ENCODE measurements at places on chromosomes 13 and 19. TPM values are rescaled to one million over a fixed set of nuclear protein-coding genes. Genes with fewer than 3 reads are reported as not detected.

- DNase-seq = no peak
These were observed 19.9 kb downstream of the DPF1 start for GRCh38 chr19:38204096-38204495.

DNA sequence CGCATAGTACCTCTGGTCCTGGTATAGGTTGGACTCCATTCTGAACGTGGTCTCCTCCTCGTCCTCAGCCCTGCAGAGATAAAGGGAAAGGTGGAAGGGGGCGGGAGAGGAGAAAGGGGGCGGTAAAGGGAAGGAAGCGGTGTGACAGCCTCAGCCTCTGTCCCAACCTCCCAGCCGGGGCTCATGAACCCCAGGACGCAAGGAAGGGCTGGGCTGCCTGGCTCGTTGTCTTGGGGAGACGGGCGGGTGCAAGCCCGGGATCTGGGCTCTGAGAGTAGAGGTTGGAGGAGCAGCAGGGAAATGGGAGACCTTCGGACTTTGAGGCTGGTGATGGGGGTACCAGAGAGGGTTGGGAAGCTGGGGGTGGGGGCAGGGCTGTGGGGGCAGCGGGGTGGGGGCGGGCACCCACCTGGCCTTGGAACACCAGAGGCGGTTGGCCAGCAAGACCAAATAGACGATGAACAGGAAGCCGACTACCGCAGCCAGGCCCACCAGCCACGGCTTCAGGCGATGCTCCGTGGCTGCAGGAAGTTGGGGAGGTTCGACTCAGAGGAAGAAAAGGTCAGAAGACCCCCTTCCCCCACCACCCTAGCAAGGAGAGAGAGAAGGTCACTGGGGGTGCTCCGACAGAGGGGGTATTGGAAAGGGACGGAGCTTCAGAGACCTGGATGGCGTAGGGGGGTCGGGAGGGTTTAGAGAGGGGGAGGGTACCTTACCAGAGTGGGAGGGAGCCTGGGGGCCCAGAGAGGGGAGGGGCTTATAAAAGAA, 1.7 kb downstream of the SMIM24 start:
- no peak for DNase-seq

Gene CD22
- total RNA-seq = 0.13 TPM

DNA sequence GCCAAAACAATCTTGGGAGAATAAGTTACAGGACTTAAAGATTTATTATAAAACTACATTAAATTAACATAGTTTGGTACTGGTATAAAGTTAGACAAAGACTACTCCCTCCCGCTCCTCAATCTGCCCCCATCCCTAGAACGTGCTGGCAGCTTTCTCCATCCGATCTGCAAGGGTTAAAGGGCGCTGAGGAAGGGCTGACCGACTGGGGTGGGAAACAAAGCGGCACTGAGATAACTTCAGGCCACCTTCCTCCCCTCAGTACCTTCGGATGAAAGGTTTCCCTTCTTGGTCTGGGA, 790 bp upstream of the SUGT1 start:
- no peak for DNase-seq

- no peak for DNase-seq
These were observed 164.8 kb upstream of the KL start for GRCh38 chr13:32851083-32852069.

Gene SIGLECL1
- not detected for total RNA-seq

- no peak for DNase-seq
These were observed 107.2 kb downstream of the NALCN start for GRCh38 chr13:101309014-101309619.

- DNase-seq = no peak
These were observed 507 bp upstream of the LCP1 start for GRCh38 chr13:46182491-46182877.

Gene ZNF625
- total RNA-seq = 8.3 TPM

GRCh38 chr13:83975655-83976165, 93.4 kb upstream of the SLITRK1 start:
- no peak for DNase-seq

GRCh38 chr13:26498656-26499601, 58.6 kb upstream of the WASF3 start:
- no peak for DNase-seq

Gene S1PR4
- total RNA-seq = 0.63 TPM

Gene RFPL4A
- total RNA-seq = 3.4 TPM

DNA sequence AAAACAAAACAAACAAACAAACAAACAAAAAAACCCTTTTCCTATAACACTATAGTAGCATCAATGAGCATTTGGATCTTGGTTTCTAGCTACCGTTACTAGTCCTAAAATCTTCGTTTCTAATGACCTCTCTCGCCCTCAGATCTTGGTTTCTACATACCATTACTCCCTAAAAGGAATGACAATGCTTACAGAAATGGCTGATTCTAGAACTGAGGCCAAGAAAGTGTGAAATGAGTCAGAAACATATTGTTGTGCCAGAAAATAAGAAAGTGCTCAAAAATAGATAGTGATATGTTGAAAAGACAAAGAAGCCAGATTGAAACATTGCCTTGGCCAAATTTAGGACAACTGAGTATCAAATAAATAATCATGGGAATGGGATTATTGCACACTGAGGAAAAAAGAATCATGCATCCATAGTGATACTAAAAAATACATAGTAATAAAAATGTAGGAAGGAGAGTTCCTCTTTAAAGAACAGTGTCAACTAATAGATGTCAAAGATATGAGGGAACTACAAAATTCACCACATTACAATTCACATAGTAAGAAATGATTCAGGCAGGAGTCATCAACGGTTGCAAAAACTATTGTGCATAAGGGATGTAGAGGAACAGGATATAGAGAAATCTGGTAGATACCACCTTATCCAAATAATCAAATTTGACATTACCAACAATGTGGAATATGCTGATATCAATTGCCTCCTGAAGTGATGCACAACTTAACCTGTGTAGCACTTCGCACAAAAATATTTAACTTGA, 386.6 kb downstream of the DIAPH3 start:
- DNase-seq = no peak

GRCh38 chr13:73212482-73212881, 153.7 kb downstream of the KLF5 start:
- DNase-seq = no peak

DNA sequence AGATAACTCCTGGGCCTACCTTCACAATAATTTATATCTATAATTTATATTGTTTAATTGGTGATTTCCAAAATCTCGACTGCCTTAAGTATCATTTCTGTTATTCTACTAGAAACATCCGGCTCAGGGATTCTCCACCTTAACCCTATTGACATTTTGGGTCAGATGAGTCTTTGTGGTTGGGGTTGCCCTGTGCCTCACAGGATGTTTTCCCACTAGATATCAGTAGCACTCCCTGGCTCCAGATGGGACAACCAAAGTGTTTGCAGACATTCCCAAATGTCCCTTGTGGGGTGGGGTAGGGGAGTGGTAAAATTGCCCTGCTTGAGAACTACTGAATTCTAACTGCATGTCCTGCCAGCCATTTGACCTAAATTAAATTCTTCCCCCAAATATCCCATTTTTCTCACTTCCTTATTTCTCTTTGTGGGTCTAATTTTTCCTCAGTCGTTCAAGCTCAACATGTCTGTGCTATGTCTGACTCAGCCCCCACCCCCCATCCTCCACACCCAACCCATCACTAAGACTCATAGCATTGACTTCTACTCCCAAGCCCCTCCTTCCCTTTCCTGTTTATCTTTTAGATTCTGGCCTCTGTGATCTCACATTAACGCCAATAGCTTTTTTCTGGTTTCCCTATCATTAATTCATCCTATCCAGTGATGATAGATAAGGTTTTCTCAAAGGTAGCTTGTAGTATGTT, 545.1 kb downstream of the EFNB2 start:
- no peak for DNase-seq

DNA sequence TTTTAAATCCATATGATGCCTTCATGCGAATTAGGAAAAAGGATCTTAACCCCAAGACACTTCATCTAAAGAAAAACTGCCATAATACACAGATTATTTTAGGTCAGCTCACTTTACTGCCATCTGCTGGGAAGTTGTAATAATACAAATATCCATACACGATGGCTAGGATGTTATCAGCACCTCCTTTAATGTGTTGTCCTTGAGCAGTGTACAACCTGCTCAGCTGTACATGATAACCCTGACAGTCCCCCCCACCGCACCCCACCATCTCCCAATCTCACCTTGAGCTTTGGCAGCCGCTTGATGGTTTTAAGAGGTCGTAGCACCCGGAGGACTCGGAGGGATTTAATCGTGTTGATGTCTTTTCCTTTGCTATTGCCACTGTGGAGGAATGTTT, 112.2 kb downstream of the IER2 start:
- DNase-seq = peak; percentile 33

DNA sequence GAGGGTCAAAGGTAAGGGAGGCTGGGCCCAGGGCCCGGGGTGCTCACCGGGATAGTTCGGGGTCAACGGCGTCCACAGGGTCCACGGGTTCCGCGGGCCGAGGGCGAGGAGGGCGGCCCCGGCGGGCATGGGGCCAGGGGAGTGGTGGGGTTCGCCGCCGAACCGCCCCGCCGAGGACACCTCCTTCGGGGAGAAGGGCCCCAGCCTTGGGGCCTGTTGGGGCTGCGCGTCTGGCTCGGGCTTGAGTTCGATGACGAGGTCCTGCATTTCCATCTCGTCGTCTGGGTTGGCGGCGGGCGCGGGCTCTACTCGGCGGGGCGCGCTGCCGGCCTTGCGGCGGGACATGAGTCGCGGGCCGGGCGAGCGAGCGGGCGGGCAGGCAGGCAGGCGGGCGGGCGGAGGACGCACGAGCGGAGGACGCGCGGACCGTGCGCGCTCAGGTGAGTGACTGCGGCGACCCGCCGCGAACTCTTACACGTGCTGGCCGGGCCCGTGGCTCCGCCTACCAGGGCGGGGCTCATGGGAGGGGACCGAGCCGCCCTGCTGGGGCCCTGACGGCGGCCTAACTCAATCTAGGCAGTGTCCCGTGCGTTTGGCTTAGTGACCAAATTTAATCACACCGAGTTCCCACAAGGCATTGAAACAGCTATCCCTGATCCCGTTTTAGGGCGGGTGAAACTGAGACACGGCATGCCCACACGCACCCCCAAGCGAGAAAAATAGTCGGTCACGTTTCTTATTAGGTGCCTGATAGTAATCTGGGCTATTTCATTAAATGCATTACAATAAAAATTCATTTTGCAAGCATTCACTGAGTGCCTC, at the start of gene ZNF296:
ZNF296 (minus strand) TSS at position 450 of the 822 bp plus-strand sequence; CDS start at position 345, 105 bp downstream.
- DNase-seq = peak; percentile 64

- peak; percentile 78 for DNase-seq
These were observed 28.4 kb downstream of the SAE1 start for GRCh38 chr19:47158879-47159503.

Gene KASH5
- not detected for total RNA-seq

DNA sequence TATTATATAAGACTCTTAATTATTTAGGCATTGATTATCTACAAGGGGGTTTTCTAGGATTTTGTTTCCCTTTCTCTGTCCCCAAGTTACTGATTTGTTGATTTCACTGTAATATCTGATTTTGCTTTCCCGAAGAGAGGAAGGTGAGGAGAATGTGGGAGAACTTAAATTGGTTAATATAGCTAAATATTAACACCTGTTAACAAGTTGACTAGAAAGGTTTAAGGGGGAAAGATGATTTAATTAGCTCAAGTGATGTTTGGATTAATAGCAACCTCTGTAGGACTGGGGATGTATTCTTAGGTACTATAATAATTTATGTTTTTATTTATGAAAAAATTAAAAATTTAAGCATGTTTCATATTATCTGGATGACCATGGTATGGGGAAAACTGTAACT, 35.1 kb downstream of the SPATA13 start:
- no peak for DNase-seq

Gene WDR87
- not detected for total RNA-seq

- peak; percentile 95 for DNase-seq
These were observed 1.5 kb downstream of the STARD13 start for GRCh38 chr13:33284031-33284430.

DNA sequence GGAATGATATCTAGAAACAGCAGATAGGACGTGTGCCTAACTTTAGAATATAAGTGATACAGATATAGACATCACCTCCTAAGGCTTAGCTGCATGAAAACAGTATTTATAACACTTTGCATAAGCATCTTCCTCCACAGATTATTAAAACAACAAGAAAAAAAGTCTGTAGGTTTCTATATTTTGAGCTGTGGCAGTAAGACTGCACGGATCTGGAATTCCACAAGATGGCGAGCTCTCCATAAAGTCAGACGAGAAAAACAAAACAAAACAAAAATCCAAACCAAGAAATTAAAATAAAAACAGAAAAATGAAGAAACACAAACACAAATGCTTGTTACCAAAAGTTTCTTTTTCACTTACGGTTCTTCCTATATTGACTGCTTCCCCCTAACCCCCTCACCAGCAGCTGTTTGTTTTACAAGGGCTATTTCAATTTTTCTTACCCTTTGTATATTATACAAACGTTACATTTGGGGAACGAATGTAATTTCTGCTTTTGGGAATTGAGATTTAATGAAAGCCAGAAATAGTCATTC, 285.8 kb downstream of the MYO16 start:
- DNase-seq = peak; percentile 73

GRCh38 chr13:85910962-85911361, 111.7 kb upstream of the SLITRK6 start:
- no peak for DNase-seq

- DNase-seq = no peak
These were observed 150.3 kb downstream of the SLITRK5 start for GRCh38 chr13:87821512-87821911.

DNA sequence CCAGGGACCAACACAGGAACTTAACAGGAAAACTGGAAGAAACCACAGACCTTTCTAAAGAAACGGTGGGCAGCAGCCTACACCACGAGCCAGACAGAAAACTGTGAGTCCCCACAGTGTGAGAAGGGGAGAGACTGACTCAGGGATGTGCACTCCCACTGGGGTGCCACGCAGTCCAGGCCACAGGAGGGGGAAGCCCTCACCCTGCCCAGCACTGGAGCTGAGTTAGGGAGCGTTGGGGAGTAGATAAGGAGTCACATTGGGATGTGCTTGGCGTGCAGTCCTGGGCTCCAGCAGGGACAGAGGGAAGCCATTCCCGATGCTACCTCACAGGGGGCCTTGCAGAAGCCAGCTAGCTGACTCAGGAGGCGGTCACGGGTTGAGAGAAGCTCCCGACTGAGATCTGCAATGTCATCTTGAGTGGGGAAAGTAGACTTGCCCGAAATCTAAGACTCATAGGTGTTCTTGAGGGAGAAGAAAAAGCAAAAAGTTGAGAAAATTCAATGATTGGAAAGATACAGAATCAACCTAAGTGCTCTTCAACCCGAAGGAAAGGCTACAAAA, 17.3 kb downstream of the SIGLEC8 start:
- DNase-seq = no peak

Measured in dermis microvascular lymphatic vessel endothelial cell (primary cell).